Left hindlimb (tissue), 1 donor: ENCODE measurements at places on chromosomes 7 and 10.
A peak's percentile ranks its signal among the peaks of the same experiment; 100 is the strongest.

DNA sequence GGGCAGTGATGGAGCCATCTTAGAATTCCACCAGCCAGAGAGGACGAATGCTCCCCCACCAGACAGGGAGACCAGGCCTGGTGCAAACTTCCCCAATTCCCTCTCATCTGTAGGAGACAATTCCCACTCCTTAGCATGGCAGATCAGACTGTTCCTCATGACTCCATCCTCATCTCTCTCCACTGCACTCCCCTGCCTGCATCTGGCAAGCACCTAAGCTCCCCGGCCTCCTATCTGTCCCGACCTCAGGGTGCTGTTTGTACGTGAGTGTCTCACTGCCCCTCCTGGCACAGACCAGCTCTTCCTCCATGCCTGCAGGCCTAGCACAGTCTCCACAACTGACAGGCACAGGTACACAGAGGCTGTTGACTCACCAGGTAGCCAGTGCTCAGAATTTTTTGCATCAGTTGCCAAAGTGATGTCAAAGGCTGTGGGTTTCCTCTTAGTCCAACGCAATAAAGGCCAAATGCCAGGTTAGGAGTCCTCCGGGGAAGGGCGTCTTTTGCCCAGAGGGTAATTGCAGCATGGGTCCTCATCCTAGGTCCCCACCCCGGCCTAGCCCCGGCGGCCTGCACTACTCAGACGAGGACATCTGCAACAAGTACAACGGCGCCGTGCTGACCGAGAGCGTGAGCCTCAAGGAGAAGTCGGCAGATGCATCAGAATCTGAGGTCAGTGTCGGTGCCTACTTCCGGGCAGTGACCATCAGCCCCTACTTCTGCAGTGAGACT lies 436.8 kb upstream of the FOXK1 start:
- DNase-seq, result no peak

DNA sequence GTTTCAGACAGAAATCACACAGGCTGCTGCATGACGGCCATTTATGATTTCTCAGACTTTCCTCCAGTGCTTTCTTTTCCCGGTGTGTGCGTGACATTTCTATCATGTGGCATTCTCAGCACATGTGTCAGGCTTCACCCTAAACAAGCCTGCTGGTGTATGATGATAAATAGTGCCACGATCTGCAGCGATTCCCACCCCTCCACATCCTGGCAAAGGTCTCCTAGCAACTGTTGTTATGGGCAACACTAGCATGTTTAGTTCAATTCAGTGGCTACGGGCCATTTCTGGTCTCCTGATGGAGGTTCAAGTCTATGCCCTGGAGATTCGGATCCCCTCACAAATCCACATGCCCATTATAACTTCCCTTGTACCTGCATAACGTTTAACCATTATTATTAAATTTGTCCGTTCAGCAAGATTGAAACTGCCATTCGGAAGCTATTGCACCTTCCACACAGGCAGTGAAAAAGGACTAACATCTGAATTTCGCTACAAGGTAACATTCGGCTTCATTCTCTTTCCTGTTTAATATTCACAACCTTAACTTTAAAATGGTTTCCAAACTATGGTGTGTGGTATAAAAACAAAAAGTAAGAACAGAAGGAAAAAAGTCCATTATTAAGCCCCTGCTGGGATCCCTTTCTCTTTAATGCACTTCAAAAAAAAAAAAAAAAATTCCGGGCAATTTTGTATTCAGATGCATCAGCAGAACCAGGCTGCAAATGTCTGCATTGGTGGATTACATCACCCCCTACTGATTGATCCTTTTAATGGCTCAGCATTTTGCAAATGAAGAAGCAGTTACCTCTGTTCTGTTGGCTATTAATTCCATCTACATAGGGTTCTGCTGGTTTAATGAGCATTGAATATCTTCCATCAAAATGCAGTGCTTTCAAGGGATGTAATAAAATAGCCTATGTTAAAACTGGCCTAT lies 90.2 kb downstream of the FRMD4A start:
- DNase-seq, result peak; percentile 41

- DNase-seq, result no peak
These were observed 132.1 kb downstream of the MACC1 start for GRCh38 chr7:20085086-20085485.

GRCh38 chr7:35250941-35251340 lies 3.0 kb downstream of the TBX20 start:
- no peak for DNase-seq

DNA sequence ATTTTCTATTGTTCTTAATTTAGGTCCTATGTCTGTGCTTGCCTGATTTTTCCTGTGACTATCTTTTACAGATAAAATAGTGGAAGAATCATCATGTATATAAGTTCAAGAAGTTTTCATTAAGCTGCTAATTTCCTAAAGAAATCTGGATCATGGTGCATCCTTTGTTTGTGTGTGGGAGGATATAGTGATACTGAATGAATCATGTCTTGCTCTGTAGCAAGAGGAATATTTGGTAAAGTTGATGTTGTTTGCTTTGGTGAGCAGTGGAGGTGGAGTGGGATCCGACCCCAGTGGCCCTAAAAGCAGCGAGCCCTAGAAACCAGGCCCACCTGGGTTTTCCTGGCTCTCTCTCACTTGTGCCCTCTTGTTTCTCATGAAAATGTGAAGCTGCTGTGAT lies 83.7 kb downstream of the CCNY start:
- no peak for DNase-seq

DNA sequence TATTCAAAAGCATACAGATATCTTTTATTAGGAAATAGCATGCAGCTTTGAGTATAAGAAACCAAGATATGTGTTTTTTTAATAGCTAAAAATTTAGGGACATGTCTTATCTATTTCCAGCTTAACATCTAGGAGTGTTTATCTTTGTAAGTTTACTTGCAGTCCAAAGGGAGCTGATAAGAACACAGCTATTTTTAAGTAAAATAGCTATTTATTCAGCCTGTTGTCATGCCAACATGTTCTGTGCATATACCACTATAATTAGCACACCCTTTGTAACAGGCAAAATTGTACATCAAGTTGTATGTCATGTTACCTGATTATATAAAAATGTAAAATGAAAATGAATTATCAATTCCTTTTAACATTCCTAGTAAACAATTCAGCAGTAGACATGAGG lies 29.6 kb downstream of the FAM133B start:
- DNase-seq, result no peak

GRCh38 chr7:80257756-80258155 lies 123.1 kb downstream of the GNAI1 start:
- no peak for DNase-seq

DNA sequence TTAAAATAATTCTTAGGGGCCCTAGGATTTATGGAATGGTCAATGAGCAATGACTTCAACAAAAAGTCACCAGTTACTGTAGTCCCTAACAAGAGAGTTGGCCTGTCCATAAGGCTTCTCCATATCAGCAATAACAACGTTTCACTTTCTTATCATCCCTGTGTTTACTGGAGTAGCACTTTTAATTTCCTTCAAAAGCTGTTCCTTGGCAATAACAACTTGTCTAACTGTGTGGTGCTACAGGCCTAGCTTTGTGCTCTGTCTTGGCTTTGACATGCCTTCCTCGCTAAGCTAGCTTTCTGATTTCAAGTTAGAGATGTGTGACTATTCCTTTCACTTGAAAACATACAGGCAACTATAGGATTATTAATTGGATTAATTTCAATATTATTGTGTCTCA lies 81.1 kb downstream of the JMJD1C start:
- DNase-seq, result no peak

DNA sequence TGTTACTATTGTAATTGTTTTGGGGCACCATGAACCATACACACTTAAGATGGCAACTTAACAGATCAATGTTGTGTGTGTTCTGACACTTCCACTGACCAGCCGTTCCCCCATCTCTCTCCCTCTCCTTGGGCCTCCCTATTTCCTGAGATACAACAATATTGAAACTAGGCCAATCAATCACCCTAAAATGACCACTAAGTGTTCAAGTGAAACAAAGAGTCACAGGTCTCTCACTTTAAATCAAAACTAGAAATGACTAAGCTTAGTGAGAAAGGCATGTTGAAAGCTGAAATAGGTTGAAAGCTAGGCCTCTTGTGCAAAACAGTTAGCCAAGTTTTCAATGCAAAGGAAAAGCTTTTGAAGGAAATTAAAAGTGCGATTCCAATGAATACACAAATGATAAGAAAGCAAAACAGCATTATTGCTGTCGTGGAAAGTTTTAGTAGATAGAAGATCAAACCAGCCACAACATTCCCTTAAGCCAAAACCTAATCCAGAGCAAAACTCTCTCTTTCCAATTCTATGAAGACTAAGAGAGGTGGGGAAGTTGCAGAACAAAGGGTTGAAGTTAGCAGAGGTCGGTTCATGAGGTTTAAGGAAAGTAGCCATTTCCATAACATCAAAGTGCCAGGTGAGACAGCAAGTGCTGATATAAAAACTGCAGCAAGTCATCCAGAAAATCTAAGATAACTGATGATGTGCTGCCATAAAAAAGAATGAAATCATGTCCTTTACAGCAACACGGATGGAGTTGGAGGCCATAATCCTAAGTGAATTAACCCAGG lies 90.6 kb downstream of the MTPN start:
- no peak for DNase-seq

DNA sequence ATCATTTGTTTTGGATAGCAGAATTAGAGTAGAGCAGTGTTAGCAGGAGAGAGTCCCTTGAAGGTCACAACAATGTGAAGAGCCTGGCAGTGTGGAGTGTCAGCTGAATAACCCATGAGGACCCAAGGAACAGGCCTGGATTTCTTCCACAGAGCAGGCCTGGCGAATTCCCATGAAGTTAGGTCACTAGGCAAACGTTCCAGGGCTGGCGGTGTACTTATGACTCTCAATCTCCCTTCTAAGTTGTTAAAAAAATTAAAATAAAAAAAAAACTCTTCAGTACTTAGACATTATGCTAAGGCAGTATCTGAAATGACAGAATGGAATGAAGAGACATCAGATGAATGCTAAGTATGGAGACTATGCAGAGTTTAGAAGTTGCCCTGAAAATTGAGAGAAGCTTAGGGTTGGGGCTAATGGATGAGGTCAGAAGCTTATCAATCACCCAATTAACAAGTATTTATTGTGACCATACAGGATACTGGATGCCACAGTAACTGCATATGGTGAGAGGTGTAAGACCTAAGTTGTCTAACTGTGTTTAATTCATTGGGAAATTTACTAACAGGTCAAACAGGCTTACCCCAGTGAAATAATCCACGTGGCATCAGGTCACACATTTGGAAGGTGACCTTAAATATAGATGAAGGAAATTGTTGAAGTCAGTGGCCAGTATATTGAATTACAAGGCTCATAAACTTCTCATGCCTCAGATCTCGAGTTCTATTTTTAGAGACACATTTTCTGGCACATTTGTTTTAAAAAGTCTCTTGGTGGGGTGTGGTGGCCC lies 126.2 kb upstream of the NRP1 start:
- DNase-seq, result no peak

- no peak for DNase-seq
These were observed 978 bp downstream of the OGDH start for GRCh38 chr7:44607141-44608068.

DNA sequence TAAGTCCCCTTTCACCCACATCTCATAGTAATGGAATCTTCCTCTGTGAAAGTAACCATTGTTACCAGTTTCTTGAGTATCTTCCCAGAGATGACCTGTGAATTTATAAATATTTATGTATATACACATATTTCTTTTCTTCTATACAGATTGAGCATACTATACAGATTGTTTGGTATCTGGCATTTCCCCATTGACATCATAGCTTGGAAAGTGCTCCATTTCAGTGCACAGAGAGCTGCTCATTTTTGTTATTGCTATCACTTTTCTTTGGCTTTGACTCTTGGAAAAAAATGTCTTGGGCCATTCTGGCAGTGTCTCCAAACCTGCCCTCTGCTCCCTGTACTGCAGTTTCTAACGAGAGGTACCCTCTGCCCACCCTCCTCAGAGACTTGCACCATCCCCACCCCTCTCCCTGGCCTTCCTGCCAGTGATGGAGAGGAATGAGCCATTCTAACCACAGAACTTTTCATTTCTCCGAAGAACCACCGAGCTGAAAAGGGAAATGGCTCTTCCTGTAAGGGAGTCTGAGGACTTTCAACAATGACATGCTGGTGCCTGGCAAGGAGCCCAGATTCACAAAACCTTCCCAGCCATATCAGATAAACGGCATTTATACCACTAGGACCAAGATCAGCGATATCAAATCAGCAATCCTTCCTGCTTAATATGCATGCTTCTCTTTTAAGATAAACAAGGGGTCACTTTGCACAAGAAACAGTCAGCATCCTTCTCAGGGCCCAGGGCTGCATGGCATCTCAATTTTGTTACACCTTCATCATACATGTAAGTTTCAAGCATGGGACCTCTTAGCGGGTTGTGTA lies 19.7 kb upstream of the CCSER2 start:
- DNase-seq, result no peak

DNA sequence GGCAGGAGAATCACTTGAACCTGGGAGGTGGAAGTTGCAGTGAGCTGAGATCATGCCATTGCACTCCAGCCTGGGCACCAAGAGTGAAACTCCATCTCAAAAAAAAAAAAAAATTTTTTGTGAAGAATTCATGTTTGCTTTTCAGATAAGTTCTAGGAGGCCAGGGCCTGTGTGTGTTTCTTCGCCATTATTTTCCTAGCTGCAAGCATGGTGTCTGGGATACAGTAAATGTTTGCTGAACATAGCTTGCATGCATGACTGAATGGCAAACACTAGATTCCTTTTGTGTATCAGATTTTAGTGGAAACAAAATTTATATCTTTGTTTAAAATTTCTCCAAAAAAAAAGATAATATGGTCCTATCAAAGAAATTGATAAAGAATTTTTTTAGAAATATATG lies 9.7 kb upstream of the MACC1 start:
- DNase-seq, result no peak

DNA sequence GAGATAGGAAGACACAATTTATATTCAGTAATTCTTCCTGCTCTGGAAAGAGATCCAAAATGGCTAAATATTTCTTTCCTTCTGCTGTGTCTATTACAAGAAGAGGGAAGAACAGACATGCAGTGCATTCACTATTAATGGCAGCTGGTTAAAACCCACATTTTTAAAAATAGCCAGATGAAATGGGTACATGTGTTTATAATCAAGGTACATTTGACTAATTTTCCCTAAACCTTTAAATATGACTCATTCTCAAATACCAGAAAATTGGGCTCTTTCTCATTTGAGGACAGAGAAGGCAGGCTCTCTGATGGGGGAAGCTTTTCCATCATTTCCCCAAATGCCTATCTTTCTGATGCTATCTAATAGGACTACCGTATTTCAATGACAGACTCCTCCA lies 215.7 kb upstream of the HABP2 start:
- no peak for DNase-seq

DNA sequence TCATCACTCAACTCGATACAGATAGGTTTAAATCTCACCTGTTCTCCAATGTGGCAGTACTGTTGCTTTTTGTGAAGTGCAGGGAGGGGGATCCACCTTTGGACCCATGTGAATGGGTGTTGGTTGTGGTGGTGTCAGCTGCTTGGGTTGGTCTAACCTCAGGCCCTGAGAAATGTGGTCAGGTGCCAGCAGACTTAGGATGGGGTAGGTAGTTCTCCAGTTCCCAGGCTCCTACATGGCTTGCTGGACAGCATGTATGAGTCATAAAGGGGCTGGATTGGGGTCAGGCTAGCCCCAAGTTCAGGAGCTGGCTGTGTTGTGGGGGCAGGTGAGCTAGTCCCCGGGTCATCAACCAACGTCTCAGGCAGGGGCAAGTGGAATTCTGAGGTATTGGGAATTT lies 472.6 kb upstream of the CNTNAP2 start:
- DNase-seq, result no peak
